ENCODE measurements at places on chromosomes 7 and 10. TPM values are rescaled to one million over a fixed set of nuclear protein-coding genes. Genes with fewer than 3 reads are reported as not detected.
A peak's percentile ranks its signal among the peaks of the same experiment; 100 is the strongest.

OR2A12 gene
- polyA plus RNA-seq, result not detected

IFIT5 gene
- polyA plus RNA-seq, result 12.6 TPM

DNA sequence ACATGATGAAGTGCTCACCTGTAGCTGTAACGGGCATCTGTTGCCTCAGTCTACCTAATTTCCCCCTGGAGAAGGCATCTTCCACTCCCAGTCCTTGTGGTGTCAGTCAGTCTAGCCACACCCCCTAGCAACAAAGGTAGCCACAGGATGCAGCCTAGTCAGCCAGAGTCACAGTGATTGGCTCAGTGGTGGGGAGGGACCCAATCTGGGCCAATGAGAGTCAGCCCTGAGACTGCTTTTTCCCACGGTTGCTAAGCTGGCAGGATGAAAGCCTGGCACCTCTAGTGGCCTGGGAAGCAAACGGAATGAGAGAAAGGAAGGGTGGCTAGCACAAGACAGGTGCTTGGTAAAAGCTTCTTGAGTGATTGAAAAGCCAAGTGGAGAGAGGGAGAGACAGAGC, 118.6 kb downstream of the SH3PXD2A start:
- no peak for DNase-seq

DNA sequence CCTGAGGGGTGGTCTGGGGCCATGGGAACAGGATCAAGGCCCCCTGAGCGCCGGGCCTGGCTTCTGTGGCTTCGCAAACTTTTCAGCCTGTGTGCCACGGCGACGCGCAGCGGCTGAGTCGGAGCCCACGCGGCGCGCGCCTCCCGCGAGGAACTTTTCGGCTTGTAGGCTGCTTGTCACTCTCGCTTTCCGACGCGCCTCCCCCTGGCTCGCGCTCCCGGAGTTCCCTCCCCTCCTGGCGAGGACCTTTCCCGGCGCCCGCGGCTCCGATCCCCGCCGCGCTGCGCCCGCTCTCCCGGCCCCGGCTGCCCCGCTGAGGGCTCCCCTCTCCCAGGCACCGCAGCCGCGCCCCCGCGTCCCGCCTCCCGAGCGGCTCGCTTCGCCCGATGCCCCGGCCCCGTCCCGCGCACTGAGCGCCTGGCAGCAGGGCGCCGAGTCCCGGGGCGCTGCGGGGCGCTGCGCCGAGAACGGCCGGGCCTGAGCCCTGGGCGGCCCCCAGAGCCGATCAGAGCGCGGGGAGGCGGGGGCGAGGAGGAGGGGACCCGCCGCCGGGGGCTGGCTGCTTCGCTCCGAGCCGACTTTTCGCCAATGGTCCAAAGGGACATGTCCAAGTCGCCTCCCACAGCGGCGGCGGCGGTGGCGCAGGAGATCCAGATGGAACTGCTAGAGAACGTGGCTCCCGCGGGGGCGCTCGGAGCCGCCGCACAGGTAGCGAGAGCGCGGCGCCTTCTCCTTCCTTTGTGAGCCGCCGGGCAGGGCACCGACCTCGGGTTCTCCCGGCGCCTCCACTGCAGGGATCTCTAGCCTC, at the start of gene CACNB2:
CACNB2 (plus strand) TSS at position 276 of the 808 bp plus-strand sequence.
- DNase-seq, result peak; percentile 88
